ENCODE measurements at places on chromosomes 13 and 19.

DNA sequence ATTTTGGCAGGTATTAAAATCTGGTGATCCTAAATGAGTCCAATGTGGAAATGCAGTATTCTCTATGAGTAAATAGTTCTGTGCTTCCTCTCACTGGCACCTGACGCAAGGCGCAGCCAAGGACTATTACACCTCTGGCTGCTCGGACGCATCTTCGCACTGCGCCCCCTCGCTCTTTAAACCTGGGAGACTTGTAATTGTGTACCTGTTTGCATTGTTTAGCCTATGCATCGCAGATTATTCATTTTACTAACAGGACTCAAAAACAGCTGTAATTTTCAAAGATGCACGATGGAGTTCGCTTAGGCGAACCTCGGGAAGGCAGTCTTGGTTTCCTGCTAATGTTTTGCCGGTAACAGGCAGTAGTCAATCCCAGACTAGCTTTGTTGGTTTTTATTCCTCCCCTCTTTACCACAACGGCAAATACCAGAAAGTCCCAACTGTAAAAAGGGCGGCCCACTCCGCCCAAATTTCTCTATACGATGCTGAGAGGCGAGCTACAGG lies 113.2 kb downstream of the KCNRG start:
- no peak for DNase-seq

DNA sequence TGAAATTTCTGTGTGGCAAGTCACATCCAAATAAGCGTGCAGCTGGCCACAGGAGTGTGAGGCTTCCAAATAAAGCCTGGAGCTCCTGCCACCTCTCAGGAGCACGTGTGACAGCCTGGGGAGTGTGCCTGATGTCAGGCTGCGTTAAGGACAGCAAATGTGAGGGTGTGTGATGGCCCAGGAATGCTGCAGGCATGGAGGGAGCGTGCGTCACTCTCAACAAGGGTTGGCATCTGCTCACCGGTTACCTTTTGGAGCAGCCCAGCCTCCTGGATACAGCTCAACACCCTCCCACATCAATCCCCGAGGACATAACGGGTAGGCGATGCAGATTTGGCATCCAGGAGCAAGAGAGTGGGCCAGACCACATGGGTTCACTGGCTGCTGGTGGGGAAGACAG lies 19.0 kb downstream of the NUMBL start:
- DNase-seq, result no peak

DNA sequence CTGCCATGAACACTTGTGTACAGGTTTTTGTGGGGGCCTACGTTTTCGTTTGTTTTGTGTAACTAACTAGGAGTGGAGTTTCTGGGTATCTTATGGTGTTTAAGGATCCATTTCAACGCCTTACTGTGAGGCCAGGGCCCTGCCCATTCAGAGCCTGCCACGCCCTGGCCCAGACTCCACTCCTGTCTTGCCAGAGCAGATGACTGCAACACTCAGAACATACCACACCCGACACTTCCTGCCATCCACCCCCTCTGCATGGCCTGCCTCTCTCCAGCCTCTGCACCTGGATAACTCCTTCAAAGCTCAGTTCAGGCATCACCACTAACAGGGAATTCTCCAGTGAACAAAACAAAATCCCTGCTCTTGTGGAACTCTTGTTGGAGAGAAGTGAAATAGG lies 43.2 kb downstream of the RGCC start:
- no peak for DNase-seq

GRCh38 chr19:48631225-48631624 lies 6.0 kb downstream of the DBP start:
- no peak for DNase-seq

- DNase-seq, result no peak
These were observed 17.9 kb upstream of the EPHX3 start for GRCh38 chr19:15249972-15250639.

DNA sequence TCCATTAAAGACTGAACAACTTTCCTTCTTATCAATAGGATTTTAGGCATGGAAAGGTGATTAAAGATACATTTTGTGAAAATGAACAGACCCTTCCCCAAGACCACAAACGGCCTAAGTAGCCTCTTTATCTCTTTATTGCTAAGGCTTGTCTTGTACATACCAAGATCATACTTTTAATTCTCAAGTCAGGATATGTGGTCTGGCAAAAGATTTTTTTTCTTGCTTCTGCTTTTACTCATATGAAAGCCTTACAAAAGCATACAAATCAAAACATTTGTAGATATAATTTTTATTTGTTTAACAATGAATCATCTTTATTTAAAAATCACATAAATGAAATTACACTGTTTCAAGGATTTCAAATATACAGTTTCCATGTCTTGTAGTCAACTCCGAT lies 35.8 kb downstream of the TGDS start:
- DNase-seq, result no peak

DNA sequence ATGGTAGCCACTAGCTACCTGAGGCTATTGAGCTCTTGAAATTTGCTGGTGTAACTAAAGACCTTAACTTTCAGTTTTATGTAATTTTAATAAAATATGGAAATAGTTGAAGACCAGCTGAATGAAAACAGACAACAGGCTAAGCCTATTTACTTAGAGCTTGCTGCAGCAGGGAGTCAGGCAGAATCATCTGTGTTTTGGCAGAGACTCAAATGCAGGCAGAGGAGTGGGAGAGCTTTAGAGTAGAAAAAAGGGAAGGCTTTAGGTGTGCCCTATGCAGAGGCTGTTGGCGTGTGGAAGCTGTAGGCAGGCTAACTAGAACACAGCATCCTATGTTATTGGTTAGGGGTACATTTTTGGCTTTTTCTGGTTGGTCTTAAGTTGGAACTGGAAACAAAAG lies 304.9 kb upstream of the NBEA start:
- no peak for DNase-seq

- DNase-seq, result no peak
These were observed 48.4 kb upstream of the MEDAG start for GRCh38 chr13:30857636-30858035.

DNA sequence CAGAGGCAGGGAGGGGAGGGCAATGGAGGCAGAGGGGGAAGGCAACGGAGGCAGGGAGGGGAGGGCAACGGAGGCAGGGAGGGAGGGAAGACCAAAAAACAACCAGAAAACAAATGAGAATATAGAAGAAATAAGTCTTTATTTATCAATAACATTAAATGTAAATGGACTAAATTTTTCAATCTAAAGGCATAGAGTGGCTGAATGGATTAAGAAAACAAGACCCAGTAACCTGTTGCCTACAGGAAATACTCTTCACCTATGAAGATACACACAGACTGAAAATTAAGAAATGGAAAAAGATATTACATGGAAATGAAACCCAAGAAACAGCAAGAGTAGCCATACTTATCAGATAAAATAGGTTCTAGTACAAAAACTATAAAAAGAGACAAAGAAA lies 536.3 kb downstream of the TBC1D4 start:
- no peak for DNase-seq

- DNase-seq, result no peak
These were observed 5.0 kb upstream of the LENG1 start for GRCh38 chr19:54164369-54165068.

GRCh38 chr13:84076280-84076679 lies 194.0 kb upstream of the SLITRK1 start:
- no peak for DNase-seq

GRCh38 chr13:93118081-93118615 lies 108.5 kb upstream of the GPC6 start:
- DNase-seq, result no peak

GRCh38 chr19:40210889-40211288 lies 7.3 kb downstream of the TTC9B start:
- no peak for DNase-seq

- no peak for DNase-seq
These were observed 140.0 kb downstream of the KDM4B start for GRCh38 chr19:5108866-5109265.
